Stomach (tissue), 19 donors: ENCODE measurements at places on chromosomes 16 and 17. TPM values are rescaled to one million over a fixed set of nuclear protein-coding genes. Genes with fewer than 3 reads are reported as not detected.

TERB1 gene
- not detected for polyA plus RNA-seq

GRCh38 chr16:71658771-71659170 lies 32.8 kb downstream of the MARVELD3 start:
- no peak for DNase-seq

IL17C gene
- not detected for polyA plus RNA-seq

GRCh38 chr17:50944054-50944901 lies 78.1 kb upstream of the TOB1 start:
- peak; percentile 97 for DNase-seq

TNFRSF13B gene
- 1.8 TPM for polyA plus RNA-seq

DNA sequence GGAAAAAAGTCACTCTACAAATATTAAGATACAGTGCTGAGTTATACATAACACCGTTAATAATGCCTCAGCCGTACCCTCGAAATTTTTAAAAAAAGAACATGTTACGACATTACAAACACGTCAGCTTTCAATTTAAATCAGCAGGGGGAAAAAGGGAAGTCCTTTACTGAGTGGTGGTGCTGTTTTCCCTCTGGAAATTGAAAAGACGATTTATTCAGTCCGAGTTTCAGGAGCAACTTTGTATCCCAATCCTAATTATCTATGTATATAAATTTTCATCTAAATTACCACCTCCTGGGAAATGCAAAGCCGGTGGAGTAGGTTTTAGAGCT lies 1.3 kb downstream of the NETO2 start:
- DNase-seq, result no peak

DNA sequence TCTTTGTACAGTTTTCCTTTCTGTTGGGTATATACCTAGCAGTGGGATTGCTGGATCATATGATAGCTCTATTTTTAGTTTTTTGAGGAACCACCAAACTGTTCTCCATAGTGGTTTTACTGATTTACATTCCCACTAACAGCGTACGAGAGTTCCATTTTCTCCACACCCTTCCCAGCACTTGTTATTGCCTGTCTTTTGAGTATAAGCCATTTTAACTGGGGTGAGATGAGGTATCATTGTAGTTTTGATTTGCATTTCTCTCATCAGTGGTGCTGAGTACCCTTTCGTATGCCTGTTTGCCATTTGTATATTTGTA lies 887 bp upstream of the EVI2B start:
- DNase-seq, result no peak

GRCh38 chr16:88687254-88687576 lies 908 bp upstream of the SNAI3 start:
- no peak for DNase-seq

DNAI2 gene
- polyA plus RNA-seq, result not detected

PRSS36 gene
- 2.1 TPM for polyA plus RNA-seq

DNA sequence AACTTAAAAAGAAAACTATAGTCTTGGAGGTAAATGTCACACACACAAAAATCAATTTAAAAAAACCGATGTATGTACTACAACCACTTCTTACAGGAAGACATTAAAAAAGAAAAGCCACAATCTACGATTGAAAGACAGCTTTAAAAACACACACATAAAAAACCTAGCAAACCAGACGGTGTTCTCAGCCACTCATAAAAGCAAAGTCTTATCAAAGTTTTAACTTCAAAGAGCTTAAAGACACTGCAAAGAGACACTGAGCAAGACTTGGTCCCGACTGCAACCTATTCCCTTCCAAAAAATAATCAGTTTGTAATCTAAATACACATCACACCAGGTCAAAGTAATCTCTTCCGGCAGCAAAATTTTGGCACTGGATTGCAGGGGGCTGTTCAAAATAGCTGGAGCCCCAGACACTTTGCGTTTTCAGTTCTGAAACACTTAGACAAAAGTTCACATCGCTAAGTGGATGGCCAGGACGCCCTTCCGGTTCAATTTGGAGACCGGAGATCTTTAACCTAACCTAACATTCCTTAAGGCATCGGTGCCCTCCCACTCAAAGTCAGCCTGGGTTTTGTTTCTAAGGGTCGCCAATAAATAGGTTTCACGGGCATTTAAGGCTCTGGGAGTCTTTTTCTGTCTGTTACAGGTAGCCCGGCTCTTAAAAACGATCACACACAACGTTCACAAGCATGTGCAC lies 2.6 kb downstream of the ZCCHC14 start:
- DNase-seq, result no peak

DNA sequence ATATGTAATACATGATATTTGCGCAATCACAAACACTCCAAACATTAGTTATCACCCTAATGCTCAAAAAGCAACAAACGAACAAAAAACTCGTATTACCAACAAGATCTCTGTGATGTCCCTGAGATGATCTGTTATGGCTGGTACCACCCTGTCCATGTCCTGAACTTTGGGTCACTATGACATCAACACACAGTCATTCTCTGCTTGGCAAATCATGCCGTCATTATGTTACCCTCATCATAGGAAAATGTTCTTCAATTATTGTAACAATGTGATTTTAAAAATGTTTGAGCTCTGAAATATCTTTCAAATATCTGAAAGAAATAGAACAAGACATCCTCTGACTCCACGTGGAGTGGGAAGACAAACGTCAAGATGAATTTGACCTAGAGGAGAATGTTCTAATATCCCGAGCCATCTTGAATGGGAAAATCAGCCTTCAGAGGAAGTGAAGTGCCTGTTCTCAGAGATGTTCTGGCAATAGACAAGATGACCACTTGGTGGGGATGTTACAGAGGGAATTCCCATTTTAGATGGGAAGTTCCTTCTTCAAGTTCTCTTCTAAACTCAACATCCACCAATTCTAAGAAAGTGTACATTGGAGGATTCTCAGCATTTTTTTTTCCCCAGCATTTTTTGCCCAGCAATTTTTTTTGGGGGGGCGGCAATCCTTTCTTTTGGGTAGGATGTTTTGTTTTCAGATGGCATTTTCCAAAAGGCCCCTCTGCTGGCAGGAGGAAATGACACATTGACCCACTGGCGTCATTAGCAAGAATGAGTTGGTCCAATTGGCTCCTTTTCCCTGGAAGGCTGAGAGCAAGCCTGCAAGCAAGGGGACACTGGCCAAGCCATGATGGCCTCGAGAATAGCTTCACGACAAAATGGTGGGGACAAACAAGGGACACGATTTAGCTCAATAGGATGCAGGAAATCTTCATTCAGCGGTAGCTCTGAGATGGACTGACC lies 3.7 kb upstream of the HSD17B2 start:
- DNase-seq, result no peak

DNA sequence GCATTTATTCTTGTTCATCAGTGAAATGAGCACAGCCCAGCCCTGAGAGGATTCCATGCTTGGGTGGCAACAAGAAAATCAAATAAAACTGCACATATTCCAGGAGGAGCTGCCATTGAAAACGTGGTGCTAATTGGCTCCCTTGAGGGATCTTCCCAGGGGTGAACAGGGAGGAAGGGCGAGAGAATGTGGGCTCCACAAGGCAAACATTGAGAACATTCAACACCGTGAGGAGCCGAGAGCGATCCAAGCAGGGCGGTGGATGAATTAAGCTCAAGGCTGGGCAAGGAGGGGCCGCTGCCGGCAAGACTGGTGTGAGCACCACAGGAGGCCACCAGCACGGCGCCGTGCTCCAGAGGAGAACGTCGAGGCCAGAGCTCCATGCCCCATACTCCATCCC lies 166.9 kb downstream of the C16orf95 start:
- DNase-seq, result no peak

DNA sequence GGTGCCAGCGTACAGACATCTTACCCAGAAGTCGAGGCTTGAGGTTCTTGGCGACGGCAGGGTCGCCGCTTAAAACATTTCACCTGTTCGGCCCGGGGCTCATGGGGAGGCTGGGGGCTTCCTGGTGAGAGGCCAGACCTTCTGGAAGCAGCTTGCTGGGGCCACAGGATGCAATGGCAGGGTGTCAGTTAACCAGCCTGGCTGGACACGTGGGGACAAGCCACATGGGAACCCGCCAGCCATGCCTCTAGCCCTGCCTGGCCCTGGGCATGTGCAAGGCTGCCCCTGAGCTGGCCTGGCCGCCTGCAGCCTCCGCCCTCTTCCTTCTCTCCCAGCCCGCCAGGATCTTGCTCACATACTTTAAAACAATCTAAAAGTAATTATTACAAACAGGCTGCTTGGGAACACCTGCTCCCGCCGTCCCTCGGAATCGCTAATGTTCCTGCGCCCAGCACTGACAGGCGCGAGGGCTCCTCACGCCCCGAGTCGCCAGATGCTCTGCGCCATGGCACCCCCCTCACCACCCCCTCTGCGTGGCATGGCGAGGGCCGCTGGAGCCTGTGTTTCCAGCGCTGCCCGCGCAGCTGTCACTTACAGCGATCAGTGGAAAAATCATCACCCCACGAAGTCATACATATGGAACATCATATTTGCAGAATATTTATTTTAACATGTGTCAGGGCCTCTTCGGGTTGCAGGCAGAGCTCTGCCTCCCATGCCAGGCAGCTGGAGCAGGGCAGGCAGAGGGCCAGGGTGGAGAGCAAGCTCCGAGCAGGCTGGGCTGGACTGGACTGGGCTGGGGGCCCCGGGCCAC lies 188.7 kb upstream of the GSE1 start:
- DNase-seq, result peak; percentile 63

DNA sequence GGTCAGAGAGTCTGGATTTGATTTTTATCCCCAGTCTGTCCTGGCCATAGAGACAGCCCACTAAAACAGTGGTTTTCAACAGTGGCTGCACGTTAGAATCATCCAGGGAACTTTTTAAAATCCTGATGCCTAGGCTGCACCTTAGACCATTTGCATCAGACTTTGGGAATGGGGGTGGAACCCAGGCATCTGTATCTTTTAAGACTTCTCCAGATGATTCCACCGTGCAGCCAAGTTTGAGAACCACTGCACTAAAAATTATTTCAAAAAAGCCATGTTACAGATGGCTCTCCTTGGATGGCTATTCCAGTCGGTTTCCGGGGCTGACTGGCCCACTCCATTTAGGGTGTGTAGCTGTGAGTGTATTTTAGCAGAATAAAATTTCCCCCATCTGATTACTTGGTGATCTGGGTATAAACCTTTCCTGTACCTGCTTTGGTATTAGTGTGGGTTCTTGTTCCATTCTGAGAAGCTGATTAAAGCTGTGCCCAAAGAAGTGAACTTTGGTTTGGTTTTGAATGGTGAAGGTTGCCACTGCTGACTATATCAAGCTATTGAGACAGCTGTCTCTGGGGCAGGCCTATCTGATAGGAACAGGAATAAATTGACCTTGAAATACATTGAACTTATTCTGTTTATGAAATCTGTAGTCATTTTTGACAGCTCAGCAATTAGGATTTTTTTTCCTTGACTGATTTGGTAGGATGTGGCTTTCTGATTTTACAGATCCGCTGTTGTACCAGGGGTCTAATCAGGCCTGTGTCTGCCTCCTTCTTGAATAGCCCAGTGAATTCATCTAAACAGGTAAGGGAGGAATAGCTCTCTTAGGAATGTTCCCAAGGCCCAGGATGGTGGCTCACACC lies 1.3 kb downstream of the ATP5MC1 start:
- no peak for DNase-seq

DNA sequence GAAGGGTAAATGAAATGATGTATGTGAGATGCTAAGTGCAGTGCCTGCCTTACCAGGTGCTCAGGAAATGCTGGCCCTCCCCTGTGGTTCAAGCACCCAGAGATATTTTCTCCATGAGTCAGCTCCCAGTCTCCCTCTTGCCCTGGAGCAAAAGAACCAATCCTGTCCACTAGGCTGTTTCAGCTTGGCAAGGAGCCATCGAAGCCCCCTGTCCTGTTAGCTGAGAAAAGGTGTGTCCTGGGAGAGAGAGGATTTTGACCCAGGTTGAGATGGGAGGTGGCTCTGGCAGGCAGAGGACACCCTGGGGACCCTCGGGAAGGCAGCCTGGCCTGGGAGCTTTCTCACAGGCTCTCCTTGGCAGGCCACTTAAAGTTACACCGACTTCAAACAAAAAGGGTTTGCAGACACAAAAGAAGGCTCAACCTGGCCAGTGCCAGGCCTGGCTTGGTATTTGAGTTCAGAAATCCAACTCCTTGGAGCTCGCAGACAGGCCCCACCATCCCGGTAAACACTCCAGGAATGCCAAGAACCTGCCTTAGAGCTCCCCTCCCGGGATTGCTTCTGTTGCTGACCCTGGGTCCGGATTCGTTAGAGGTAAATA lies 29.6 kb downstream of the NTN1 start:
- no peak for DNase-seq

- peak; percentile 3 for DNase-seq
Observed at GRCh38 chr17:70205401-70205800, 36.1 kb downstream of the KCNJ2 start.

DNA sequence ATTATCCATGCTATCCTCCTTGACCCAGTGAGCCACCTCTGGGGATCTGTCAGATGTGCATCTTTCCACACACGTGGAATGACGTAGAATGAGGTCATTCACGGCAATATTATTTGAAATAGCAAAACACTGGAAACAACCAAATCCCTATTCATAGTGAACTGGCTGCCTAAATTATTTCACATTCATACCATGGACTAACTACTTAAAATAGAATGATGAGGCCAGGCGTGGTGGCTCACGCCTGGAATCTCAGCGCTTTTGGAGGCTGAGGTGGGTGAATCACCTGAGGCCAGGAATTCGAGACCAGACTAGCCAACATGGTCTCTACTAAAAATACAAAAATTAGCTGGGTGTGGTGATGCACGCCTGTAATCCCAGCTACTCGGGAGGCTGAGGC lies 75.5 kb downstream of the RAP1GAP2 start:
- DNase-seq, result no peak
